ENCODE measurements at places on chromosomes 4 and X.
A peak's percentile ranks its signal among the peaks of the same experiment; 100 is the strongest.

DNA sequence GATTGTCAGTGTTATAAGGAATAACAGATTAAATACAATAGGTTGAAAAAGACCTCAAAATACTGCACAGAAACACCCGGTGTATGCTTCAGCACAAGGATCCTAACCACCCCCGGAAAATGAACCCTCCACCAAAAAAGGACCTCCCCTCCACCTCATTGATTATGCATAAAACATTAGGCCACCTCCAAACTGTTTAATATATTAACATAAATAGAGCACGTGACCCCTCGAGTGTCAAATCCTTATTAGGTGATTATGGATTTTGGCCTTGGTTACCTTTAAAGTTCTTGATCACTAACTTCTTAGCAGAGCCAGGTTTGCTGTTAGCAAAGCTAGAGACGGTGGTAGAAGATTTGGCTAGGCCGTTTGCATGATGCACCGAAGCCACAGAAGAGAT, 958 bp downstream of the CUL4B start:
- DNase-seq = no peak

- DNase-seq = no peak
Measured at GRCh38 chr4:122403861-122404260, 25.1 kb downstream of the ADAD1 start.

- no peak for DNase-seq
Measured at GRCh38 chr4:829761-830600, 4.1 kb upstream of the CPLX1 start.

DNA sequence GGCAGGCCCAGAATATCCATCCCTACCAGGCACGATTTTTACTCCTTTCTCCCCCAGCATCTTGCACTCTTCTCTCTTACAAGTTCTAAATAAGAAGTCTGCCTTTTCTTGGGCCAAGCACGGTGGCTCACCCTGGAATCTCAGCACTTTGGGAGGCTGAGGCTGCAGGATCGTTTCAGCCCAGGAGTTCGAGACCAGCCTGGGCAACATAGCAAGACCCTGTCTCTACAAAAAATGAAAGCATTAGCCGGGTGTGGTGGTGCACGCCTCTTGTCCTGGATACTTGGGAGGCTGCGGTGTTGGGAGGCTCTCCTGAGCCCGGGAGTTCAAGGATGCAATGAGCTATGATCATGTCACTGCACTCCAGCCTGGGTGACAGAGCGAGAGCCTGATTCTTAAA, 64.8 kb downstream of the IRF2 start:
- DNase-seq = no peak

- no peak for DNase-seq
Measured at GRCh38 chrX:8083286-8083685, 87.8 kb downstream of the VCX2 start.

DNA sequence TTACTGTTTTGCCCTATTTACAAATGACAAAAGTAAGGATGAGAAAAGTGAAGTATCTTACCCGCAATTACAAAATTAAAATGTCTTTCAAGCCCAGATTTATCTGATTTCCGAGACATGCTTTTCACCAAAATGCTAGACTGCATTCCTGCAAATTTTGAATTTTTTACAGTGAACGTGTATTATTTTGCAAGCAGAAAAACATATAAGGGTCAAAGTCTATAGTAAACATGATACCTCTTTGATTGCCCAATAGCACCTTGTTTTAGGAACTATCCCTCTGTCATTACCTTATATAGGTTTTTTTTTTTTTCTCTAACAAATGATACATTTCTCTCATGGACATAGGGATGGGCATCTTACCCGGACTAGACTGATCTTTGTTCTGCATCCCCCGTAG, 134.2 kb upstream of the RAP2C start:
- DNase-seq = no peak

DNA sequence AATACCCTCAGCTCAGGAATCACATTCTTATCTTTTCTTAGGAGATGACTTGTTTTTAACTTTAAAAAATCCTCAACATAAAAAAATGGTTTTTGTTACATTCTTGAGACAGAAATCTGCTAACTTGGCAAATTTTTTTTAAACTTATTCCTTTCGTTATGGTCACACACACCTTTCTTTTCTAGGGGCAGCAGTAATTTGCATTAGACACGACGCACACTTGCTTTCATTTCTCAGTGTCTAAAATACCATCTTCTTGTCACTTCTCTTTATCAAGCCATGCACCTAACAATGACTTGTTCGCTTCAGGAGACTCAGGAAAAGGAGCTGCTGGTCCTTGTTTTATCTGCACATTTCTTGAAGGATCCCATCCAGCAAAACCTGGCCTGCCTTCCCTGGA, 112.6 kb upstream of the TBL1X start:
- DNase-seq = peak; percentile 71

- peak; percentile 31 for DNase-seq
Measured at GRCh38 chrX:49106930-49107329, 16.6 kb downstream of the GPKOW start.

- peak; percentile 61 for DNase-seq
Measured at GRCh38 chrX:46865281-46865680, 28.4 kb downstream of the RP2 start.

- no peak for DNase-seq
Measured at GRCh38 chrX:37781081-37781480, 1.2 kb downstream of the CYBB start.

DNA sequence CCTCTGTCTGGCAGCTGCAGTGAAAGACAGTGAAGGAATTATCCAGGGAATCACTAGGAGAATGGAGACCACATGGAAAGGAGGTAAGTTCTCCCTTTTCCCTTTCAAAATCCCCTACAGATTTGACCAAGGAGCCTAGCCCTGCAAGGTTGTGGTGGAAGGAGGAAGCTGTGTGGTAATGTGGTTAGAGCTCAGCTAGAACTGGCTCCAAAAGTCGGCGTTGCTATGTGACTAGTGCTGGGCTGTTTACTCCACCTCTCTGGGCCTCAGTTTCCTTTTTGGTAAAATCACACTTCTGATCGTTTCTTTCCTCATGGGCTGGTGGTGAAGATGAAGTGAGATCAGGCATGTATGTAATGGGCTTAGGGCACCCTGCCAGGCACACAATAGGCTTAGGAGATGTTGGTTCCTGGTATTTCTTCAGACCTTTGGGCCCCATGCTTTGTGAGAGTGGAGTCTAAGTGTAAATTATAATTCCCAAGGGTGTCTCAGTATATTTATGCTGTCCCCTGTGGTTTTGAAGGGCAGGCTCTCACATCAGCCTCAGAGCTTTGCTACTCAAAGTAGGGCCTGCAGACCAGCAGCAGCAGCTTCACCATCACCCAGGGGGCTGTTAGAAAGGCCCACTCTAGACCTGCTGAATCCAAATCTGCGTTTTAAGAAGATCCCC, 183.7 kb upstream of the BCOR start:
- DNase-seq = peak; percentile 63

DNA sequence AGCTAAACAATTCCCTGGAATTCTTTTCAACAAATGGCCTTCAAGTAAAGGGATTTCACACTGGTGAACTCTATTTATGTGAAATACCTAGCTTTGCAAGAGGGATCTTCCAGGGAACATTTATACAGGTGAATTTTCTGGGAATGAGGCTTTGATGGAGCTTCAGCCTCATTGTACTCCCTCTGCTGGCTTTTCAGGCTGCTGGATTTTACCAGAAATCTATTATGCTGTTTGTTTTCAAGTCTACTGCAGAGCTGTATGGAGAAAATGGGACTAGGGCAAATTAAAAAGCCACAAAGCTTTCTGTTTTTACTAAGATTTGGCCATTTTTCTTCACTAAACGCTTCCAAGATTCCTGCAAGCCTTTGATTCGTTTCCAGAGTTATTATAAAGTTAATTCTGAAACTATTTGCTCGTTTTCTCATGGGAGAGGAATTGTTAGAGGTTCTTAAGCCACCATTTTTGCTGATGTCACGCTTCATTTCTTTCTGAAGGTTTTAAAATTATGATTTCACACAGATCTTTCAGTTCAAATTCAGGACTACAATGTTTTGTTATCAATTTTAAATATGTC, 31.6 kb downstream of the KDM6A start:
- DNase-seq = no peak

DNA sequence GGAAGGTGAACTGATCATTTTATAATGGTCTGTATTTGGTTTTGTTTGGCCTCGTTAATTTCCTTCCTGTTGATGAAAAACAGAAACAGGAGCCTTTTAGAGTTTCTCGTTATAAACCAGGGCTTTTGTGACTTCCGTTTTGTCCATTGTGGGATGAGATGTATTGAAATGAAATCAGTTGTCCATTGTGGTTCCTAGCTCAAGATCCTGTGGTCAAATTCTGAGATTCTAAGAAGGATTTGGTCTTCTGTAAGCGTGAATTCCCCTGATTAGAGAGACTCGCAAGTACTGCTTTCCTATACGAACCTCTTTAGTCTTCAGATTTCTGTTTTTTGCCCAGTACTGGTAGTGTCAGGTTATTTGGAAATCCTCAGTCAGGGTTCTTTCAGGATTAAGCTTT, 101.7 kb downstream of the RAPGEF2 start:
- DNase-seq = peak; percentile 64

- no peak for DNase-seq
Measured at GRCh38 chrX:20973038-20973437, 401.2 kb upstream of the CNKSR2 start.

- no peak for DNase-seq
Measured at GRCh38 chr4:176099314-176099713, 33.7 kb downstream of the WDR17 start.

DNA sequence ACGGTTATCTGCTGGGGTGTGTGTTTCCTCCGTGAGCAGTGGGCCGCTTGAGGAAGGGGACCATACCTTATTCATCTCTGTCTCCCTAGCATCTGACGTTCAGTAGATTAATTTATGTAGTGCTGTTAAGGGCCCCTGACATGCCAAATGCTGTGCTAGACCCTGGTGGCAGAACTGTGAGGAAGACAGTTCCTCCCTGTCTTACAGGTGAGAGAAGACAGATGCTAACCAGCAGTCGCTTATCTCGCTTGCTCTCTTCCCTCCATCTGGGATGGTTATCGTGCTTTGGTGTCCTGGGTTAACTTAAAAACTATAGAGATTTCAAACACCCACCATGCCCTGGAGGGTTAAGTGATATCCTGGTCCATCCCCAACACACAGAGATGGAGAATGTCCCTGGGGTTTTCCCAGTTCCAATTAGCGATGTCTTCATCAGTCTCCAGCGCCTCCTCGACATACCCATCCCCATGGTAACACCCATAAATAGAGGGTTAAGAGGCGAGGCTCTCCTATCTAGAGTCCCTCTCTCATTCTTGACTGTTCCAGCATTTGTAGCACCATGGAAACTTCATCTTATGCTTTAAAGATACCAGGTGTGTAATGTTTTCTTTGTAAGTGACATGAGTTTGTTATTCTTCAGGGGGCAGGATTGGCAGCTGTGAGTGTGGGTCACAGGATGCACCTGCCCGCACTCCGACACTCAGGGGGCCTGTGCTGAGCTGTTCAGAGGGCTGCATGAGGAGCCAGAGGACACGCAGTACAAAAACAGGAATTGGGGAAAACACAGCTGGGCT, 135.2 kb downstream of the STK32B start:
- DNase-seq = no peak

- DNase-seq = no peak
Measured at GRCh38 chr4:11421116-11421515, 7.6 kb downstream of the HS3ST1 start.

GRCh38 chrX:16978193-16978984, 31.9 kb downstream of the REPS2 start:
- DNase-seq = no peak

Measured in MV-4-11 (cell line).